ENCODE measurements at places on chromosomes 6 and 20.

DNA sequence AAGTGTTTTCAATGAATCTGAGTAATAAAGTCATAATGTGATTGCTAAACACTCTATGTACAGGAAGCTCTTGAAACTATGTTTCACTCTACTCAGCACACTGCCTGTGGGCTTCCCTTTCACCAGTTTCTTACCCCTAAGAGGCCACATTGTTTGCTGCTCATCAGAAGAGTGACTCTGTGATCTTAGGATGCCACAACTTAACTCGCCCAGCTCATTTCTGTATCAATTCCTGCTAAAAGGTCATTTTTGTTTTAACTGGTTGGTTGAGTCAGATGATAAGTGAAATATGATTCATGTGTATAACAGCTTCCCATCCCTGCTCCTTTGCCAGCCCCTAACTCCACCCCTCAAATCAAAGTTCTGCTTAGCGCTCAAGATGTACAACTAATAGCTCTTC is 9.8 kb upstream of the NDUFAF4 start:
- DNase-seq = peak; percentile 36

GRCh38 chr6:10391299-10391630 is 23.6 kb downstream of the TFAP2A start:
- DNase-seq = no peak

GRCh38 chr6:4125933-4126864 is 9.2 kb downstream of the ECI2 start:
- DNase-seq = peak; percentile 94

GRCh38 chr6:138377042-138377441 is 663 bp upstream of the SMIM28 start:
- no peak for DNase-seq

- DNase-seq = peak; percentile 43
These were observed 27.9 kb downstream of the GFRA4 start for GRCh38 chr20:3635346-3635745.

DNA sequence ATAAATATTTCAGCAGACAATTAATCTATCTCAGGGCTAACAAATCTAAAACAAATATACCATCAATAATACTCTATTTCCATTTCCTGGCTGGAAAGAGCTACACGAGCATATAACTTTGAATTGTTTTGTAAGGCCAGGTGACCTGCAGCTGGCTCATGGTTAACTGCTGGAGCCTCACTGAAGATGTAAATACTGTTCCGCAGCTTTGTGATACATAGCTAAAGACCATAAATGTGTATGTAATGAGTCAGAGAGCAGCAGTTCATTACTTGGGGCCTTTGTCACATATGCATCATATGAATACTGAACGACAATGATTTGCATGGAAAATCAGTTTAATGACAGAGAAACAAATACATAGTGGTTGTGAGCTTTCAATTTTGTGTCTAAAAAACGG is 109.4 kb upstream of the CCN2 start:
- DNase-seq = peak; percentile 87

GRCh38 chr20:24697411-24697810 is 228.0 kb downstream of the SYNDIG1 start:
- no peak for DNase-seq

- no peak for DNase-seq
These were observed 13.5 kb downstream of the BEND3 start for GRCh38 chr6:107101686-107102413.

GRCh38 chr6:31572041-31572911 is at the start of gene LTA:
TSS of gene LTA (plus strand) at chr6:31572289. CDS start at chr6:31572743, 454 bp downstream.
- DNase-seq = no peak

DNA sequence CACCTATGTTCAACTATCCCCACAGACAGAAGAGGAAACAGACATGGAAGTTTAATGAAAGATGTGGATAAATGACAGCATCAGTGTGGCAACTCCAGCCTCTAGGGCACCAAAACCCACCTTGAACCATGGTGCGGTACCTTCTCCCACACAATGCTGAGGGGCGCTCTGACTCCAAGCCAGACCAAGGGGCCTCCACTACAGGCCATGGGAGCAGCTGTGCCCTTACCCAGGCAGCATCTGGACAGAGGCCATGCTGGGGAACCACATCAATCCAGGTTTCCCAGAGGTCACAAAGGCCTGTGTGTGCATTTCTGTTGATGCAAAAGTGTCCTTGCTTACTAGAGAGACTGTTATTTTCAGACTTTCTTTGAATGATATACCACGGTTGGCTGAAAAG is 4.1 kb downstream of the PRR18 start:
- no peak for DNase-seq

DNA sequence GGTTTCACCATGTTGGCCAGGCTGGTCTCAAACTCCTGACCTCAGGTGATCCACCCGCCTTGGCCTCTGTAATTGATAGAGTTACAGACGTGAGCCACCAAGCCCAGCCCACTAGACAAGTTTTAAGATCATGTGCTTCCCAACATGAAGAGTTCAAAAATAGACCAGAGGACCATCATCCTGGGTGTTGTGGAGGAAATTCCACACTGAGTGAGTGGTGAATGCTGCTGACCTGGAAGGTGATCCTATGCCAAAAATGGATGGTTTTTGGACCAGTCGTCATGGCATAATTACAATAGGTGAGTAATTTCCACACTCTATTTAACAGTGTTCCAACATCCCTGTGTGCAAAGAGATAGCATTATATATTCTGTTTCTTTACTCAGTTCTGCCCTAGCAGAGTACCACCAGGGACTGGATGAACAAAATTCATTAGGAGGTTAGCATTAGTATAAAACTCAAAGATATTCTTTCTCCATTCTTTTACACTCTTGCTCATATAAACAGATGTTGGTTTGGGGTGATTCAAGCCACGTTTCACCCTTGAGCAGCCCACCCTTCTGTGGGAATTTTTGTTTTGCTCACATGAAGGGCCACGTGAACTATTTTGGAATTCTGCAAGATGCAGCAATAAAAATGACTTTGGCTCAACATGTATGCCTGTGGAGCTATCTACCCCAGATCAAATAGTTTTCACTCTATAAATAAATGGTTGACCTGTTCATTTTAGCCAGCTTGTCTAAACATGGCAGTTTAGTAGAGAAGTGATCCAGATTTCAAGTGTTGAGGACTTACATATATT is 206.2 kb upstream of the TCF21 start:
- DNase-seq = peak; percentile 16

DNA sequence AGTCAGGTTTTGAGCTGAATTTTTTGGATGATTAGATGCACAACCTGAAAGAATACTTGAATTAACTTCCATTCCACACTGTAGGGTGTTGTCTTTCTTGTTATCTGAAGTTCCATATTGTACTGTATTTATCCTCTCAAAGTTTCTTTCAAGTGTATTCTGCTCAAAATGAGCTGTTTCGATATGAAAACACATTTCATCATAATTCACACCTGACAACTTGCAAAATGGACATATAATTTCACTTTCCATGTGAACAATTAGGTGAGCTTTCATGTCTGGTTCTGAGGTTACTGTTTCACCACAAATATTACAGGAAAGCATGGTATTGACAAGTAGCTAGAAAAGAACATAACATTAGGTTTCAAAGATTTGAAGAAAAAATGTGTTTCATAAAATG is 1.7 kb downstream of the ZUP1 start:
- no peak for DNase-seq

DNA sequence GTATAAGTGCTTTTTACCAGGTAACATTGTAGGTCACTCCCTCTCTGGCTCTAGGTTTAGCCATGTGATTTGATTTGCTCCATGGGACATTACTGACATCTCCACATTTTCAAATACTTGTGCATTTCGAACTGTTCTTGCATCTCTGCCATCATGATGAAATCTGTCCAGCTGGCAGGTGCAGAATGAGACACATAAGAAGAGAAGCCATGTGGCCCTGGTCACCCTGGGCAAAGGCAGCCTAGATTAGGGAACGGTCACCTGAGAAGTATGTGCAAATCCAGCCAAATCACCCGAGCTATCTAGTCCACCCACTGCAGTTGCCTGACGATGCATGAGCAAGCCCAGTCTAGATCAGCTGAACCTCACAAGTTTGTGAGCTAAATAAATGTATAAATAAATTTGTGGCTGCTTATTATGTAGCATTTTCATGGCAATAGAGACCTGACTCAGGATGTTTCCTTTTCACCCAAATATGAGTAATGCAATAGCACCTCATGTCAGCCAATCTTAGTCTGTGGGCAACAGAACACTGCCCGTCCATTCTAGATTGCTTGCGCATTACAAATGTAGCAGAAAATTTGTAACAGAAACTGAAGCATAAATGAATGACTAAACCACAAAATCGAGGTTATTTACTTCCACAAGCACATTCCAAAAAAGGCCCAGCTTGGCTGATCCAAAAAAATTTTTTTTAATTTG is 115.2 kb downstream of the PAK5 start:
- DNase-seq = peak; percentile 0

DNA sequence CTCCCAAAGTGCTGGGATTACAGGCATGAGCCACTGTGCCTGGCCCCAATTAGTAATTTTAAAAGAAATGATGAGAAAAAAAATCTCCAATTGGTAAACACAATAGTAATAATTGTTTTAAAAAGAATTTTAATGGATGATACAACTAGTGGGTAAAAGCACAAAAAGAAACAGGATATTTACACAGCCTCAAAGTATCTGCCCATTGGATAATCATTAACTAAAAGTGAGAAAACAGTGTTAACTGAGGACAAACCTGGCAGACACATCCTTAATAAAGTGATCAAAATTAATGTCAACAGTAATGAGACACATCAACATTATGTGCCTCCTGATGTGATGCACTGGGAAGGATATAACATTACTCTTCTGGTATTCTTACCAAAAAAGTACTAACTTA is 24.5 kb downstream of the DTNBP1 start:
- DNase-seq = no peak

GRCh38 chr20:40741507-40742106 is 52.6 kb upstream of the MAFB start:
- DNase-seq = peak; percentile 61

DNA sequence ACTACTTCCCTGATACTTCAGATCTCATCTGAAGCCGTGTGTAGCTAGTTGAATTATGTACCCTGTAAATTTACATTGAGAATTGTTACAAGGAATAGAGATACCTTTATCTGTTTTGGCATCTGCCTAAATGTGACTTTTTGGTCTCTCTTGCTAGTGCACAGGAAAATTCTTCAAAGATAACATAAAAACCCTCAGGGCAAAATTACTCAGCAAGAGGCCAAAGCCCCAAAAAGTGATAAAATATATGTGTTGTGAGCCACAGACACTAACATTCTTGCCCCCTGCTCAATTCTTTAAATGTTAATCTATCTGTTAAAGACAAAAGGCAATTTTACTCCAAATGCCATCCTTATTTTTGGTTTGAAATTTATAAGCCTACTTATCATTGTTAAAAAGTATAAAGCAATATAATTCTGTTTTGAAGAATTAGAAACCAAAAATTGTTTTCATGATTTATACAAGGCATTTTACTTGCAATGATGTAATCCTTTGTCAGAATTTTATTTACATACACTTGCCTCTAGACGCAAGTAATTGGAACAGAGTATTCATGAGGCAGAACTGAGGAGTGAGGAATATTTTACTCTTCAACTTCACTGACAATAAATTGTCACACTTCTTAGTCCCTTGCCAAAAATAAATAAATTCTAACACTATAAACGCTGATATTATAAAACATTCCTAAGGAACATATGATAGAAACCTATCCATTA is 186.2 kb downstream of the EPM2A start:
- no peak for DNase-seq

DNA sequence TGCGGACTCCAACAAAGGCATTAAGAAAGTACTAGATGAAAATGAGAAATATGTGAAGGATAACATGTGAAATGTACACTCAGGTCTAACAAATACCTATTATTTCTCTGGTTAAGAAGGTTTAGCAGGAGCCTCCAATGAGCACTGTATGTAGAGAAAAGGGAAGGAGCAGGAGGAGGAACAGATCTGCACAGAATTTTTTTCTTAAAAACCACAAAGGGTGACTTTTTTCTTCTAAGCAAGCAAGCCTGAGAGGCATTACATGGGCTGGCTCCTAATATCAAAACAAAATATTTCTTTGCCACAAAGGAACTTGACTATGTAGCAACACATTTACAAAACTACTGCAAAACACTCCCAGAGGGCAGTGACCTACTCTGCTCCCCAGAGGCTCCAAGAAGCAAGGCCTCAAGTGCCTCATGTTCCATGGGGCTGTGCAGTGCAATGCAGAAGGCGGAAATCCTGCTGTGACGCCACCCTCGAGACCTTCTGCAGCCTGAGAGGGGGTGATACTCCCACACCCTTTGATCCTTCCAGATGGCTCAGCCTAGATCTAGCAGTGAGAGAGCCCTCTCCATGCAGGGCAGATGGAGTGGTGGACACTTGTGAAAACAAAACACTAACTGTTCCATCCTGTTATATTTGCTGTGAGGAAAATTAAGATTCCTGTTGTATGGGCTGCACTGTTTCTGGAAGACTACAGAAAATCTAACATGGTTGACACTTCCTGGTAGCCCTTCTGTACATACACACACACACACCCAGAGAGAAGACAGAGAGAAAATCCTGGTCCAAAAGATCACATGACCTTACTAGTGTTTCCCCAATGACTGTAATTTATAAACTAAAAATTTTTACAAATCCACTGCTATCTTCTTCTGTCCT is 36.0 kb upstream of the SMIM29 start:
- DNase-seq = peak; percentile 58

DNA sequence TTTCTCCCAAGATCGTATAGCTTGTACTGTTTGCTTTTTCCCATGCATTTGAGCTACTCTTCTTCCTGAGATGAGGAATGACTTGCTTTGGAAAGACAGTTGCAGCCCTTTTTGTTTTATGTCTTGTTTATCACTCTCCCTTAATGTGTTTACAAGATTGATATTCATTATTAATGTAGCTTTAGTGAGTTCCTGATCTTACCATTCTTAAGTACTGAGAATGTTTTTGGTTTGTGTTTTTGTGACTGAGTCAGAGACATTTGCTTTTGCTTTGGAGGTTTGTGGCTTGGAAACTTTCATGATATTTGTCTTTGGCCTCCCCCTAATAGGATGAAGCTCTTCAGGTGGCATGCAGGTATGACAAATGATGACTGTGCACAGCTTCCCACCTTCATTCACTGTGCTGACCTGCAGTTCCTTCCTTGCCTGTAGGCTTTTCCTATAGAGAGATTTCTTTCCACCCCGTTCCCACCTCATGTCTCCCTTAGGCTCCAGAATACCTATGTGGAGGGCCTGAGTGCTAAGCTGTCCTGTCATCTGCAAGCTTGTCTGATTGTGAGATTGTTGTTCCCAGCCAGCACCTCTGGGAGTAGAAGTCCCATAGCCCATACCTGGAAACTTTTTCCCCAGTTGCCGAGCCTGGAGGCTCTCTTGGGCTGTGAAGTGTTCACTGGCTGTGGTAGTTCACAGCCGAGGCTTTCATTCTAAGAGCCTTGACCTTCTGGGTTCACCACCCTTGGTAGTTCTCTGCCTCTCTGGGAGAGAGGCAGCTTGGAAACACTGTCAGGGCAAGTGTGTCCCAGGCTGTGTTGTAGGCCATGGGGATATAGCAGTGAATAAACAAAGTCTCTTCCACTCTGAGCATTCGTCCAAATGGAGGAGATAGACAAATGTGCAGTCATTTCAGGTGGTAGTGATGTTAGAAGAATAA is 27.1 kb downstream of the CDS2 start:
- DNase-seq = peak; percentile 18

GRCh38 chr6:34900321-34901031 is 11.4 kb downstream of the ANKS1A start:
- no peak for DNase-seq

GRCh38 chr6:91667596-91667995 is 1080.7 kb upstream of the MAP3K7 start:
- no peak for DNase-seq

GRCh38 chr6:71220466-71220865 is 68.1 kb upstream of the OGFRL1 start:
- DNase-seq = no peak

- DNase-seq = no peak
These were observed 668.2 kb downstream of the DOK5 start for GRCh38 chr20:55143601-55144000.

All from GM23248 (cell line).